ENCODE measurements at places on chromosomes 6 and 20. TPM values are rescaled to one million over a fixed set of nuclear protein-coding genes. Genes with fewer than 3 reads are reported as not detected.

DNA sequence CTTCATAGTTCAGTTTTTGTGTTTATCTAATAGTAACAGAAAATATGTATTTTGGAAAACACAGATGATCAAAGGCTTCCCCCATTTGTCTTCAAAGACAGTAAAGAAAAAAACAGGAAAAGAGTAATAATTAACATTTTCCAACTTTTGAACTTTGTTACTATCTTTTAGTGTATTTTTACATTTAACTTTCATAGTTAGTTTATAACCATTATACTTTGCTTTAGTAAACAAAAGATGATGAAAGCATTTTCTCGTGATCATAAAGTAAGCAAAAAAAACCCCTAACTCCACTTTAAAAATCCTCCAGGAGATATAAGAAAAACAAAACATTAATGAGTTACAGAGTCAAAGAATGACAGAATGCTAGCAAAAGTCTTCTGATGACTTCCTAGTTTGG, 13.6 kb upstream of the GPRC6A start:
- H3K27ac ChIP-seq = no peak overlapping the region
- no peak overlapping the region for H3K4me3 ChIP-seq
- H3K36me3 ChIP-seq = no peaks in the 10 kb centered on the region
- no peaks in the 10 kb centered on the region for H3K4me1 ChIP-seq
- no peaks in the 10 kb centered on the region for H3K27me3 ChIP-seq

- H3K36me3 ChIP-seq = no peaks in the 10 kb centered on the region
- H3K4me3 ChIP-seq = no peak overlapping the region
- H3K4me1 ChIP-seq = no peaks in the 10 kb centered on the region
- DNase-seq = no peak
- no peak overlapping the region for H3K27ac ChIP-seq
Measured at GRCh38 chr6:89250239-89250638, 33.1 kb upstream of the GABRR1 start.

GRCh38 chr6:27838058-27838944, 73.9 kb downstream of the OR2B2 start:
- H3K36me3 ChIP-seq = no peaks in the 10 kb centered on the region
- no peaks in the 10 kb centered on the region for H3K27me3 ChIP-seq
- peak overlapping the region; percentile 100 for H3K27ac ChIP-seq
- peak overlapping the region; percentile 77 for H3K4me3 ChIP-seq
- H3K4me1 ChIP-seq = peaks cover 15% of the 10 kb centered on the region

OR12D3 gene
- total RNA-seq = not detected

GJA1 gene
- 587 TPM for total RNA-seq

GRCh38 chr6:158039178-158039557, 57.5 kb downstream of the SYNJ2 start:
- no peaks in the 10 kb centered on the region for H3K36me3 ChIP-seq
- H3K4me1 ChIP-seq = no peaks in the 10 kb centered on the region
- no peak for DNase-seq
- no peak overlapping the region for H3K27ac ChIP-seq
- no peaks in the 10 kb centered on the region for H3K27me3 ChIP-seq

DNA sequence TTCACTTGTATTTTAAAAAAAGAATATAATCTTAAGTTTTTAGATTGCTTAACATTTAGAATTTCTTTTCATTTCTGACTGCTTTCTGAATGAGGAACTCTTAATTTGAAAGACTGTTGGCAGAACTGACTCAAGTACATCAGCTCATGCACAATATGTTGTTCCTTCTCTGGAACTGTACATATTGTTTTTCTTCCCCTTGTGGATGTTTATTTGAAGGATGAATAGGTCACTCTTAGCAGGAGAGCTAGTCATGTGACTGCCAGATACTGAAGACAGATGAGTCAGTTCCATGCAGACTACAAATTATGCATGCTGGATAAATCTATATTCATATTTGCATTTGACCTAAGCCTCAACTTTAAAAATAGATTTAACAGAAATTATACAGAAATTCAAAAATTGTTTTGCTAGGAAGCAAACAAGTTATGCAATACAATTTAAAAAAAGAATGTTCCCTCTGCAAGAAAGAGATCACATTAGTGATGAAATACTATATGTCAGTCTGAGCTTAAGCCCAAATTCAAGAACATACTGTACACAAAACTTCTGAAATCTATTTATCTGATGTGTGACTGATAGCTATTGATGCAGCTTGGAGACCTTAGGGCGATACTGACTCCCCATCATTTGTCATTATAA, 1274.9 kb upstream of the GJE1 start:
- H3K36me3 ChIP-seq = no peaks in the 10 kb centered on the region
- H3K4me1 ChIP-seq = no peaks in the 10 kb centered on the region
- no peak overlapping the region for H3K27ac ChIP-seq
- no peak for DNase-seq
- no peaks in the 10 kb centered on the region for H3K27me3 ChIP-seq
- H3K4me3 ChIP-seq = no peak overlapping the region

NANP gene
- 5.8 TPM for total RNA-seq

DNA sequence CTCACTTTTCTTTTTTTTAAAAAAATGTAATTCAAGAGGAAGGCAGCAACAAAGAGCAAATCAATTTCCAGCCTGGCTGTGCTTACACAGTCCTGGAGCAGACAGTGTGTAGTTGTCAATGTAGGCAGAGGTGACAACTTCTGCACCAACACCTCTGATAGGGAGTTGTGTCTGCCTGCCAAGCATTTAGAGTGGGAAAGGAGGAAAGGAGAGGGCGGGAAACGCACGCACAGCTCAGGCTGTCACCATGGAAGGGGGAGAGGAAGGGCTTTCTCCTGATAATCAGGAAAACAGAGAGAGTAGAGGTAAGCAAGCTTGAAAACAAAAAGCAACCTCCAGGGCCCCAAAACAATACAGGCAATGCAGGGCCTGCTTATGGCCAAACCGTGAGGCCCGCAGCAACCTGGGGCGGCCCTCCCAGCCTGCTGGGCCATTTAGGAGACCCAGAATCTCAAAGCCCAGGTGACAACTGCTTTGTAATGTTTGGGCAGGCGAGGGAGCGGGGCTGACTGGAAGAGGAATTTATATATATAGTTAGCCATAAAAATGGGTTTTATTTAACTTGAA, 41.5 kb upstream of the GFOD1 start:
- H3K36me3 ChIP-seq = no peaks in the 10 kb centered on the region
- DNase-seq = no peak
- H3K4me3 ChIP-seq = no peak overlapping the region

- DNase-seq = no peak
- 0 out of 2 replicates have a peak overlapping the region, but pooled peaks have one; percentile 13 for H3K27ac ChIP-seq
- H3K4me3 ChIP-seq = no peak overlapping the region
- H3K27me3 ChIP-seq = no peaks in the 10 kb centered on the region
Measured at GRCh38 chr6:20805021-20805420, 270.8 kb downstream of the CDKAL1 start.

ADGRF5 gene
- not detected for total RNA-seq

DNA sequence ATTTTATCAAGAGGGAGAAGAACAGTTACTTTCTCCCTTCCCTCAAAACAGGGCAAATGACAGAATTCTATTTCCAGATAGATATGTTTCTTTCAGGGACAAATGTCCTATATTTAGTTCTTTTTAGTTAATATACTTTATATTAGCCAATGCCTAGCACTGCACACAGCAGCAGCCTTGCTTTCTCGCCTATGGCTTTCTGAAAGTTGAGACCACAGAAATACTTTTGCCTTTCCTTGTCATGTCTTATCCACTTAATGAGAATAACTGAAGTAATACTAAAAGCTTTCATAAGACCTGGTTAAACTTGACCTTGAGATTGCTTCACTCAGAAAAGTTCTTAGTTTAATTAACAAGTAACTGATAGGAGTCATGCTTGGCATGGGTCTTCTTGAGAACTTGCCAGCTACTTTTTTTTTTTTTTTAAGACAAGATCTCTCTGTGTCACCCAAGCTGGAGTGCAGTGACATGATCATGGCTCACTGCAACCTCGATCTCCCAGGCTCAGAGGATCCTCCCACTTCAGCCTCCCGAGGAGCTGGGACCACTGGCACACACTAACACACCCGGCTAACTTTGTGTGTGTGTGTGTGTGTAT, 159.3 kb downstream of the CDKAL1 start:
- no peak overlapping the region for H3K4me3 ChIP-seq
- DNase-seq = no peak
- H3K27ac ChIP-seq = no peak overlapping the region
- H3K27me3 ChIP-seq = no peaks in the 10 kb centered on the region
- peaks cover 29% of the 10 kb centered on the region for H3K4me1 ChIP-seq

DNA sequence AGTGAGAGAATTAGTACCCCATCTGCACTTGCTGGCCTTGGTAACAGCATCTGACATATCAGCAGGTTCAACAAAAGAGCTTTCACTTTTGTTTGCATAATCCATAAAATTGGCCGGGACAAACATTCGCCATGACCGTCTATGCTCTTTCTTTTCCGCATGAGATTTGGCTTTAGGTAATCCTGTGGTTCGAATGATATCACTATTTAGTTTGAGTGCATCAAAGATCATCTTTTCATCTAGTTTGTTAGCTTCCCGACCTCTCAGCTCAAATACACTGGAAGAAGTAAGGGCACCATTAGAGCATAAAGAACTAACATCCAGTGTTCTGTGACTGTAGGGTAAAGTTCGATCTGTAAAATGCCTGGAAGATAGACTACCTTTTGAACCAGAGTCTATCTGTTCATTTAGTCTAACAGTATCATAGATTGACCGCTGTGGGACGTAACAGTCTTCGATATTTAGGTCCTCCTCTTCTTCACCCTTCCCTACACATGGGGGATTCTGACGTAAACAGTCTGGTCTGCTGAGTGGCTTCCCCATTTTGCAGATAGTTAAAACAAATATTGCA, 101.6 kb downstream of the DST start:
- H3K27me3 ChIP-seq = no peaks in the 10 kb centered on the region
- H3K4me3 ChIP-seq = peak overlapping the region; percentile 53
- DNase-seq = no peak
- H3K36me3 ChIP-seq = no peaks in the 10 kb centered on the region
- H3K27ac ChIP-seq = no peak overlapping the region

ADGRG6 gene
- total RNA-seq = 7.7 TPM

RIPPLY2 gene
- 5.4 TPM for total RNA-seq

THBD gene
- 0.97 TPM for total RNA-seq

SYNDIG1 gene
- 7.4 TPM for total RNA-seq

GRCh38 chr6:90146024-90146423, 150.6 kb downstream of the BACH2 start:
- H3K27ac ChIP-seq = no peak overlapping the region
- DNase-seq = no peak
- H3K4me1 ChIP-seq = no peaks in the 10 kb centered on the region
- no peaks in the 10 kb centered on the region for H3K36me3 ChIP-seq
- no peak overlapping the region for H3K4me3 ChIP-seq
- no peaks in the 10 kb centered on the region for H3K27me3 ChIP-seq

GRCh38 chr6:156029286-156029985, 573.8 kb upstream of the NOX3 start:
- no peak for DNase-seq
- no peak overlapping the region for H3K4me3 ChIP-seq
- no peak overlapping the region for H3K27ac ChIP-seq
- no peaks in the 10 kb centered on the region for H3K36me3 ChIP-seq
- no peaks in the 10 kb centered on the region for H3K27me3 ChIP-seq
- no peaks in the 10 kb centered on the region for H3K4me1 ChIP-seq

DNA sequence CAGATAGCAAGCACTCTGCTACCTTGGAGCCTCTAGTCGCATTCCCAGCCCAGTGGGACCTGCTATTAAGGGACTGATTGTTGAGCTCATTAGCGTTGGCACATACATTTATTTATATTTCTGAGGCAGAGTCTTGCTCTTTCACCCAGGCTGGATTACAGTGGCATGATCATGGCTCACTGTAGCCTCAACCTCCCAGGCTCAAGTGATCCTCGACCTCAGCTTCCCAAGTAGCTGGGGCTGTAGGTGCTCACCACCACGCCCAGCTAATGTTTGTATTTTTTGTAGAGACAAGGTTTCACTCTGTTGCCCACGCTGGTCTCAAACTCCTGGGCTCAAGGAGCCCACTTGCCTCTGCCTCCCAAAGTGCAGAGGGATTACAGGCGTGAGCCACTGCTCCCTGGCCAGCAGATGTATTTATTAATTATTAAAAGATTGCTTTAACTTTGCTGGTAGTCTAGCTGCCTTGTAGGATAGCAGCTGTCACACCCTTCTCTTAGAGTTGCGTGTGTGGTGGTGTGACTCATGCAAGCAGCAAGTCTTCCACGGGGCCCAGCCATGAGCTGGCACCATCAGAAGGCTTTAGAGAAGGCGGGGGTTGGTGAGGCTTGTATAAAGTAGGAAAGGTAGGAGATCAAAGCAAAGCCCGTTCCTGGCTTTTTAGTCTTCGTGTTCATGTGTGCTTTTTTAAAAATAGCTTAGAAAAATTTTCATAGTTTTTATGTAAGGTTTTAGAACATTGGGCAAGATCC, 16.5 kb downstream of the ACTR5 start:
- H3K4me1 ChIP-seq = peaks cover 16% of the 10 kb centered on the region
- H3K36me3 ChIP-seq = peaks cover 19% of the 10 kb centered on the region
- H3K27me3 ChIP-seq = no peaks in the 10 kb centered on the region
- DNase-seq = no peak
- no peak overlapping the region for H3K4me3 ChIP-seq

FAM184A gene
- 18.6 TPM for total RNA-seq

GRCh38 chr6:106025655-106026054, 60.5 kb upstream of the PRDM1 start:
- H3K4me3 ChIP-seq = no peak overlapping the region
- H3K27me3 ChIP-seq = no peaks in the 10 kb centered on the region
- no peak for DNase-seq
- H3K27ac ChIP-seq = no peak overlapping the region
- no peaks in the 10 kb centered on the region for H3K36me3 ChIP-seq

PRKN gene
- 0.39 TPM for total RNA-seq

- no peaks in the 10 kb centered on the region for H3K4me1 ChIP-seq
- H3K27ac ChIP-seq = no peak overlapping the region
- no peaks in the 10 kb centered on the region for H3K27me3 ChIP-seq
- no peak for DNase-seq
Measured at GRCh38 chr20:47411161-47411560, 54.7 kb upstream of the ZMYND8 start.

GRCh38 chr6:13762611-13763441, 51.2 kb upstream of the RANBP9 start:
- no peaks in the 10 kb centered on the region for H3K36me3 ChIP-seq
- no peak overlapping the region for H3K4me3 ChIP-seq
- H3K27me3 ChIP-seq = no peaks in the 10 kb centered on the region
- DNase-seq = no peak

DNA sequence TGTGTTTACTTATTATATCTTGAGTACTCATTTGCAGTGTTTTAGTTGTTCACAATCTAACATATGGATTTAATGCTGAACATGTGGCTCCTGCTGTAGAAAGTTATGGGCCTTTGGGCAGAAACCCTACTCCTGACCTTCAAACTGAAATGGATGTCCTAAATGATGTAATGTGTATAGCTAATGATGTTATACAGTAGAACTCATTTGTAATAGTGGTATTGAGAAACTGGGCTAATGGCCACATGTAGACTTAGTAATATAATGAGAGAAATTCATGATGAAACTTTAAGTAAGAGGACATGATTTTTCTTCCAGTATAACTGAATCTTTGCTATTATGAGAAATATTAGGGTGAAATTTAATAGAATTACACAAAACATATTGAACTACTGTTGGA, 121.3 kb upstream of the PTPRK start:
- H3K36me3 ChIP-seq = no peaks in the 10 kb centered on the region
- no peak overlapping the region for H3K27ac ChIP-seq
- no peak overlapping the region for H3K4me3 ChIP-seq
- no peaks in the 10 kb centered on the region for H3K27me3 ChIP-seq
- DNase-seq = no peak

MUCL3 gene
- not detected for total RNA-seq

- H3K4me3 ChIP-seq = no peak overlapping the region
- DNase-seq = no peak
- no peaks in the 10 kb centered on the region for H3K27me3 ChIP-seq
- no peaks in the 10 kb centered on the region for H3K36me3 ChIP-seq
Measured at GRCh38 chr6:99185525-99185924, 163.9 kb downstream of the FAXC start.
